ENCODE measurements at places on chromosomes 3 and 15. TPM values are rescaled to one million over a fixed set of nuclear protein-coding genes. Genes with fewer than 3 reads are reported as not detected.

GPR156 gene
- total RNA-seq = 1.3 TPM

DNA sequence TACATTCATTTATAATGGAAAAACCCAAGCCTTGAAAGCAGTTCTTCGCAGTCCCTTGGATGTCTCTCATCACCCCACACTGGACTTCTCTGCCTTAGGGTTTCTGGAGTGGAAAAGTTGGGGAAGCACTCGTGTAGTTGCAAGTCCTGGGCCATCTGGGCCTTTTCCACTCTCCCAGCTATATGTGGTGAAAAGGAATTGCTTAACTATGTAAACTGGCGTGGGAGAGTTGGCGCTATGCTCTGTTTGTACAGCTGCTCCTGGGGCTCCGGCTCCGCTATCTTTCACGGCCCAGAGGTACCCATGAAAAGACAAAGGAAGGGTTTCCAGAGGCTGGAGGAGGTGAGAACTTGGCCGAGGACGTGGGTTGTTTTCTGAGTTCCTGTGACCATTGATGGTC is 81.1 kb upstream of the MYZAP start:
- DNase-seq = no peak
- H3K4me3 ChIP-seq = no peak overlapping the region
- no peaks in the 10 kb centered on the region for H3K36me3 ChIP-seq
- peaks cover 71% of the 10 kb centered on the region for H3K4me1 ChIP-seq

DNA sequence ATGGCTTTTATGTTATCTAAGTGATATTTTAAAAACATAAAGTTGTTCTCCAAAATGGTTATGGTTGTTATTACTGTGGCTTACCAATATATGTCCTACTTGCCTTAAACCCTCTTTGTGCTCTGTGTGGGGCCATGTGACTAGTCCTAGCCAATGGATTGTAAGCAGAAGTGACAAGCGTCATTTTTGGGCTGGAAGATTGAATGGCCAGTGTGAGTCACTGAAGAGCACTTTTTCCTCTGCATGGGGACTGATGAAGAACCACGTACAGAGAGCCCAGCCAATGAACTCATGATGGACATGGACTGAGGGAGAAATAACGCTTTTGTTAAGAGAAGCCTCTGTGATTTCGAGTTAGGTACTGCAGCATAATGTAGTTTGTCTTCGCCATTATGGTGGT is 332.7 kb downstream of the EDEM1 start:
- H3K36me3 ChIP-seq = no peaks in the 10 kb centered on the region
- H3K4me3 ChIP-seq = no peak overlapping the region
- no peak for DNase-seq

DNA sequence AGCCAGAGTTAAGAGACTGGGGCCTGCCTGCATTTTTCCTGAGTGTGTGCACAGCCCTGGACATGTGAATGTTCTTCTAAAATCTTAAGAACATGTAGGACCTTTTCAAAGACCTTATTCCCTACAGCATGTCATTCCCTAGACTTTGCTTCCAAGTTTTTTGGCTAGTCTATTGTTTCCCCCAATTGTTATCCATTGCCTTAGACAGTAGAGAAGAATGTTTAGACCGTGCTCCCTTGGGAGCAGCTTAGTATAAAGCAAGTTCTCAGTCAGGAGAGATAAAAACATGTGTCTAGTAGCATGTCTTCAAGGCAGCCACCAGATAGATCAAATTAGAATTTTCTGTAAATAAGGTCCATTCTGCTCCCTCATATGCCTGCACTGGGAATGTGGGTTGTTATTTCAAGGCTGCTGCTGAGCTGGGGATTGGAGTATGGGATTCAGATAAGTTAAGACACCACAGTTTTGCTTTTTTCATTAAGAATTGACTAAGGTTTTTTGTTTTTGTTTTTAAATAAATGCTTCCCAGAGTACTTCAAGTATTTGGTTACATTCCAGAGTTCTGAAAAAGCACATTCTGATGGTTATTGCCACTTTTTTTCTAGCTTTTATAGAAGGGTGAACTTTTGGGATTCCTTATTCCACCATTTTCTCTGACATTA is 246.7 kb downstream of the RORA start:
- H3K27me3 ChIP-seq = no peaks in the 10 kb centered on the region
- peaks cover 10% of the 10 kb centered on the region for H3K4me1 ChIP-seq
- H3K4me3 ChIP-seq = no peak overlapping the region
- no peak overlapping the region for H3K27ac ChIP-seq

- H3K27me3 ChIP-seq = no peaks in the 10 kb centered on the region
- DNase-seq = no peak
- no peaks in the 10 kb centered on the region for H3K36me3 ChIP-seq
- no peak overlapping the region for H3K27ac ChIP-seq
- H3K4me3 ChIP-seq = no peak overlapping the region
Measured at GRCh38 chr3:81352867-81353266, 408.6 kb downstream of the GBE1 start.

DNA sequence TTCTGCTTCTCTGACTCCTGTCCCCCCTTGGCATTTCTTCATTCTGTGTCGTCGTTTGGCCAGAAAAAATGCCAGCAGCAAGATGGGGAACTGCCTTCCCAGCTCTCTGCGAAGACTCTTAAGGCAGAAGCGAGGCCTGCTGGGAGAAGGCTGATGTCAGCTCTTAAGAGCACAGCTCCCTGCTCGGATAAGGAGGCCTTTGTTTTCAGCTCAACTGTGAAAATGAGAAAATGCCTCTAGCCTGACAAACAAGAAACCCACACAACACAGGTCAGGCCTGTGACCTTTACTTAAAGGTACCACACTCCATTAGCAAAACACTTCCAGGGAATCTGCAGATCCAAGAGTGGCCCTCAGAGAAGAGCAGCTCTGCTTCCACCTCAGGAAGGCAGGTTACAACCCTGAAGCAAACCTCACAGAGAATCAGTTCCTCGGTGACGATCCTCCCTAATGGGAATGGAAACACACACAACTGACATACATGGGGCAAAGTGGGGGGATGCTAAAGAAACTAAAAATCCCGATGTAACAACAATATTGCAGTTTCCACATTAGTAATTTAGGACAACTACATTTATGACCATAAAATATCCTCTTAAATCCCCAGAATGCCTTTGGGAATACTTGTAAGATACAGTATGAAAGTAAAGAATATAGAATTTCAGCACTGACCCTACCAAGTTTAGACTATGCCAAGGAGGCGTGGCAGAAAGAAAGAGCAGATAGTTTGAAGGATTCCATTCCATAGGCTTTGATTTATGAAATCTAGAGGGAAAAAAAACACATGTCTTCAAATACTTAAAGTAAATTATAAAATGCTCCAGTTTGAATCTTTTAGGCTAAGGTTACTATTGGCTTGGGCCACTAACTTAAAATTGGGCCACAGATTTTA is 52.1 kb downstream of the VGLL4 start:
- H3K27ac ChIP-seq = peak overlapping the region; percentile 89
- H3K27me3 ChIP-seq = no peaks in the 10 kb centered on the region
- peaks cover 26% of the 10 kb centered on the region for H3K36me3 ChIP-seq

SEMA3F gene
- total RNA-seq = 36.7 TPM

GOLGA8R gene
- total RNA-seq = 8.5 TPM

DNA sequence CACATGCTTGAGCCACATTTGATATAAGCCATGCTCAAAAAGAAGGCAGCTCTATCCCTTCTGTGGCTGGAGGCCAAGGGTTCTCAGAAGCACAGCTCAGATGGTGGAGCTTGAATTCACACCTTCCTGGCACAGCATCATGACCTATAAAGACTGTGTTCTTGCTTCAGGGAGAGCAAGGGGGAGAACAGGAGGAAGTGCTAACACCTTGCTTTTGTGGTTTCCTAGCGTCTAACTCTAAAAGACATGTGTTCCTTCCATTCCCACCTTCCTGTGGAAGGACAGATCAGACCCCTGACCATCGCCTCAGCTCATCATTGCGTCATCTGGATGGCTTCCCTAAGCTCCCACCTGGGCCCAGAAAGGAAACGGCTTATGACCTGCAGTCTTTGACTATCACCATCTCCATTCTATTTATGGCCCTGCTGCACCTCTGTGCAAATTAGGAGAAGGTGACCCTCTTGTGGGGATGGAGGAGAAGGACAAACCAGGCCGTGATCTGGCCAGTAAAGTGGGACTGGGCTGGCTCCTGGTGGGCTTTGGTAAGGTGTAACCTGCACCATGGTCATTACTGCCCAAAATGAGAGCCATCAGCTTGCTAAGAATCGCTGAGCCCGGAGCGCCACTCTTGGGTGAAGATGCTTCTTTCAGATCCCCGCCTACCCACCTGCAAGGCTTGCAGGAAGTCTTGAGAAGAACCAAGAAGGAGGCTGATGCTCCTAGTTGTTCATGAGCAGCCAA is 128.5 kb downstream of the SERPINI1 start:
- H3K27me3 ChIP-seq = peaks cover 20% of the 10 kb centered on the region
- no peak overlapping the region for H3K4me3 ChIP-seq

DNA sequence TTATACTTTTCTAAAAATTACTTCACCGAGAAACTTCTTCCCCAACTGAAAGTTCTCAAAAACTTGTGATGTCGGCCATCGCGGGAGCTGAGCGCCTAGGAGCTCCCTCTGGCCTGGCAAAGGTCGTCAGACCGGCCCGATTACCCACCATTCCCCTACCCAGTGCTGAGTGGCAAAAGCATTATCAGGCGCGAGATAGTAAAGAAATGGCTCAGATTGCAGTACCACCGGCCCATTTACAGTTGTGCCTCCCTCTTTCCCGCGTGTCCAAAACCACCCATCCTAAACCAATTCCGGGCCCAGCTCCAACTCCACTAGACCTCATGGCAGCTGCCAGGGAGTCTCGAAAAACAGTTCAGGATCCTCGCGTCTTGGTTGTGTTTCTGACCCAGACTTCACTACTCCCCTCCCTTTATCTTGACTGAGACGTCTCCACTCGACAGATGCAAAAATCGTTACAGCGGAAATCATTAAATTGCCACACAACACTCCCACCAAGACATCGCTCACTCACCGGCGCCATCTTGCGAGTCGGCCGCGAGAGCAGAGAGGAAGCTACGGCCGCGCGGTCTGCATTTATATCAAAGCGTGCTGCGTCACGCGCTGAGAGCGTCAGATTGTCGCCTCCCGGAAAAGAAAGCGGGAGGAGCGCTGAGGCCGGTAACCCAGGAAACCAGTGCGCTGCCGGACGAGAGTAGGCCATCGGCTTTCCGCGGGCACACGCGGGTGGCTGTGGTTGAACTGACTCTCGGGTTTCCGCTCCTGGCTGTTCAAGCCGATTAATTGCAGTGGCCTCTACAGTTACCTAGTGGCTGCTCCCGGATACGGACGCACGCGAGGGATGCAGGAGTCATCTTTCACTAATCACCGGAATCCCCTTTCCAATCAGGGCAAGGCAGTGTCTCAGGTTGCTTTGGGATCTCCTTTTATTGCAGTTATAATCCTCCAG is at the start of gene RPL22L1:
TSS of gene RPL22L1 (minus strand) at position 551 of the 949 bp plus-strand sequence. CDS start at position 523, 28 bp downstream.
- DNase-seq = peak; percentile 98
- H3K4me3 ChIP-seq = peak within 1 kb of the TSS; percentile 85
- H3K27ac ChIP-seq = peak within 1 kb of the TSS; percentile 98
- no peaks in the 10 kb centered on the region for H3K27me3 ChIP-seq
- H3K36me3 ChIP-seq = peaks cover 15% of the 10 kb centered on the region
- peaks cover 24% of the 10 kb centered on the region for H3K4me1 ChIP-seq

GRCh38 chr3:187359798-187360486 is 8.2 kb upstream of the RTP4 start:
- H3K27ac ChIP-seq = no peak overlapping the region
- H3K36me3 ChIP-seq = no peaks in the 10 kb centered on the region
- peaks cover 14% of the 10 kb centered on the region for H3K4me1 ChIP-seq
- DNase-seq = no peak
- H3K27me3 ChIP-seq = no peaks in the 10 kb centered on the region

MAN2A2 gene
- 51.4 TPM for total RNA-seq

DNA sequence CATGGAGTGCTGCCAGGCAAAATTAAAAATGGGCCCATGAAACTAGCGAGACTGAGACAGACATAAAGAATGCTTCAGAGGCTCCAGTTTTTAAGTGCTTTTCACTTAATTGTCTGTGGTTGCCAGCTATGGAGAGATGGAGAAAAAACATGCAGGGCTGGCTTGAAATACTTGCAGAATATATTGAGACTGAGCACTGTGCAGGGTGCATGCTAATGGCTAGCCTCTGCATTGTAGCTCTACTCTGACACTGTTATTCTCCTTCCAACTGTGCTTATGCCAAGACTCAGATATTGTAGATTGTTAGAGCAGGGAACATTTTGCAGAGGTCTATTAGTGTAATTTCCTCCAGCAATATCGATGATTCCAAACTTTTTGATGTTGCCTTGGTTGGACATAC is 735.0 kb downstream of the PDCD6IP start:
- H3K36me3 ChIP-seq = no peaks in the 10 kb centered on the region
- H3K4me3 ChIP-seq = no peak overlapping the region
- DNase-seq = no peak
- H3K27ac ChIP-seq = no peak overlapping the region
- peaks cover 7% of the 10 kb centered on the region for H3K27me3 ChIP-seq

- H3K4me3 ChIP-seq = no peak overlapping the region
- peaks cover 17% of the 10 kb centered on the region for H3K36me3 ChIP-seq
- no peak overlapping the region for H3K27ac ChIP-seq
- H3K27me3 ChIP-seq = no peaks in the 10 kb centered on the region
- no peak for DNase-seq
Measured at GRCh38 chr15:101062471-101063171, 143.5 kb downstream of the LRRK1 start.

RHOV gene
- 0.12 TPM for total RNA-seq

OR5K2 gene
- total RNA-seq = not detected

- DNase-seq = no peak
- H3K27ac ChIP-seq = peak overlapping the region; percentile 20
- H3K27me3 ChIP-seq = no peaks in the 10 kb centered on the region
- H3K4me3 ChIP-seq = no peak overlapping the region
Measured at GRCh38 chr15:101225658-101226057, 26.2 kb downstream of the CHSY1 start.

DNA sequence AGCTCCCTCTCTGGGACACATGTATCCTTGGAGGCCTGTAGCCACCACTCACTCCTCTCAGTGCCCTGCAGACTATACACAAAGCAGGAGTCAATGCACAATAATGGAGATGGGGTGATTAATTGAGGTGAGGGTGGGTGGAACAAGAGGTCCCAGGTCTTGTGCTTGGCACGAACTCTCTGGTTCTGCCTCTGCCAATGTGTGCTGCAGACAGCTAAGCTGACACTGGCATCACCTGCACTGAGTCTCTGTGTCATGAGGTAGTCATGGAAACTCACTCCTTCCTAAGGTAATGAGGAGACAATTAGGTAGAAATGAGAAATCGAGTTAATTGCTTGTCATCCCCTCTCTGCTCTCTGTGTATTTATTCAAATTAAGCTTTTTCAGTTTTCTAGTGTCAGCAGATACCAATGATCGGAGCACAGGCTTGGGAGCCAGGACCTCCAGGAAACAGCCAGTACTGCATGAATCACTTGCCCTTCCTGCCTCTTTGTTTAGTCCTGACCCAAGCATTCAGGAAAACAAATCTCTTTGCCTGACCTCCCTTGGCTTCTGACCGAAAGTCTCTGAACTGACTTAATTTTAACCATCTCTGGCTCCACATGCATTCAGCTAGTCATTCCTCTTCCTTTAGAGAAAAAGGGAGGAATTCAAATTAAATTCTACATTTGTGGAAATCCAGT is 56.7 kb downstream of the DRD3 start:
- H3K27ac ChIP-seq = no peak overlapping the region
- peaks cover 4% of the 10 kb centered on the region for H3K4me1 ChIP-seq
- no peak for DNase-seq
- H3K36me3 ChIP-seq = no peaks in the 10 kb centered on the region
- H3K4me3 ChIP-seq = no peak overlapping the region
- no peaks in the 10 kb centered on the region for H3K27me3 ChIP-seq
